Activated CD4-positive, alpha-beta T cell treated with anti-CD3 and anti-CD28 coated beads for 36 hours (primary cell): ENCODE measurements at places on chromosomes 6 and 20. TPM values are rescaled to one million over a fixed set of nuclear protein-coding genes. Genes with fewer than 3 reads are reported as not detected.

The DYNLT2 gene
- 2.4 TPM for total RNA-seq

The MOG gene
- not detected for total RNA-seq

The LAMA4 gene
- total RNA-seq, result 0.09 TPM

The ZC2HC1B gene
- not detected for total RNA-seq

The BPIFB4 gene
- not detected for total RNA-seq

The WFDC12 gene
- total RNA-seq, result not detected
